Fibroblast of the aortic adventitia (primary cell): ENCODE measurements at places on chromosomes 2 and 18. TPM values are rescaled to one million over a fixed set of nuclear protein-coding genes. Genes with fewer than 3 reads are reported as not detected.

IL37 gene
- total RNA-seq, result not detected in 2 replicates

COLEC11 gene
- 0.09 and 0.65 TPM in 2 replicates for total RNA-seq

LOXHD1 gene
- not detected in 2 replicates for total RNA-seq

CLHC1 gene
- total RNA-seq, result 14.3 and 36.5 TPM in 2 replicates

TMEM178A gene
- 0.36 TPM in 1 of 2 replicates, not detected in the other for total RNA-seq

EPB41L3 gene
- 28.0 and 37.3 TPM in 2 replicates for total RNA-seq

USP14 gene
- 19.3 and 28.1 TPM in 2 replicates for total RNA-seq

DNA sequence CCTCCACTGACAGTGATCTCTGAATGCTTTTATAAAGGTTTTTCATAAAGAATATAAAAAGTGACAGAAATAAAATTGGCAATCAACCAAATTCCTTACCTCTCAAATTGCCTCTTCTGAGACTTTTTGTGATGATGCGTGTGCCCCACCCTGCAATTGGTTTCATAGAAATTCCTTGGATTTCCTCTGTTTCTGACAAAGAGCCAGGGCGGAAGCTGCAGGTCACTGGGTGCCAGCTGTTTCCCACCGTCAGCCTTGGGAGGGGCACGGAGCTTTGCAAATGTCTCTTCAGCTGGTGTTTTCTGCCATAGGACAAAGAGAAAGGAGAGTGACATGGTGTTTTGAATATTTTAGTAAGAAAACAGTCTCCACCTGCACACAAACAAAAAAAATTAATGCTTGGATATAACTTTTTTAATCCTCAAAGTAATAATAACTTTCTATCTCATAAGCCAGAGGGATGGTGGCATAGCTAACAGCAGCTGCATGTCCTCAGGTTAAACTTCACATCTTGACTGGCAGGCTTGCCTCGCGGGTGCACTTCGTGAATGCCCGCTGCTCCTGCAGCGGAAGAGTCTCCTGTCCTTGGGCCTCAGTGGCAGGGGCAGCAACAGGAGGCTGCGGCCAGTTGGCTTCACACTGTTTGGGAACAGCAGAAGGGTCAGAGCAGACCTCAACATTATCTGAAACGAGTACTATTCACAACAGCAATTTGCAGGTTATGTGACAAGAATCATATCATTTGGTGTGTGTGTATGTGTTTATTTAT is 24.7 kb downstream of the AGAP1 start:
- DNase-seq, result peak; percentile 12

- DNase-seq, result no peak
Observed at GRCh38 chr2:174608866-174609214, 11.2 kb upstream of the WIPF1 start.

DNA sequence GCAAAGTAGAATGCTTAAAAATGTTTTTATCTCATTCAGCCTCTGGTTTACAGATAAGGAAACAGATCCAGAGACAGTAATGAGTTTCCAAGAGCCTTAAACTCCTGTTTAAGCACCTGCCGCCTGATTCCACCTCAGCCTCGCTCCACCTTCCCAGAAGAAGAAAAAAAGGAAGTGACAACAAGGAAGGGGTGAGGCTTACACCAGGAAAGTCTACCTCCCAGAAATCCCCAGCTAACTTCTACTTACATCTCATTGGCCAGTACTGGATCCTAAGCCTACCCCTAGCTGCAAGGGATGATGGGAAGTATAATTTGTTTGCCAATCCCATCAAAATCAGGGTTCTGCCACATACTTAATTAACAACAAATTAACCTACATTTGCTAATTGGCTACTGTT is 15.3 kb upstream of the ARID5A start:
- DNase-seq, result no peak

DNA sequence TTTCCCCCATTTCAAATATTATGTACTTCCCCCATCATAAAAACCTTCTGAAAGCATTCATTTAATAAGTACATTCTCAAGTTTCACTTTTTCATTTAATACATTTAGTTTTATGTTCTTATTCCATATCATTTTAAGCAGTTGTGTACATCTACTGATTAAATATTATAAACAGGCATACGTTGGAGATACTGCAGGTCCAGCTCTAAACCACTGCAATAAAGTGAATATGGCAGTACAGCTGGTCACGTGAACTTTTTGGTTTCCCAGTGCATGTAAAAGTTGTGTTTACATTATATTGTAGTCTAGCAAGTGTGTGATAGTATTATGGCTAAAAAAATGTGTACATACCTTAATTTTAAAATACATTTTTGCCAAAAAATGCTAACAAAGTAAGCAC is 48.7 kb downstream of the TET3 start:
- DNase-seq, result no peak

- no peak for DNase-seq
Observed at GRCh38 chr18:76772665-76773064, 49.7 kb upstream of the ZNF236 start.

GRCh38 chr2:207252979-207253645 is 87.4 kb upstream of the KLF7 start:
- no peak for DNase-seq

GRCh38 chr18:1914489-1914888 is 656.8 kb downstream of the METTL4 start:
- peak; percentile 18 for DNase-seq

DNA sequence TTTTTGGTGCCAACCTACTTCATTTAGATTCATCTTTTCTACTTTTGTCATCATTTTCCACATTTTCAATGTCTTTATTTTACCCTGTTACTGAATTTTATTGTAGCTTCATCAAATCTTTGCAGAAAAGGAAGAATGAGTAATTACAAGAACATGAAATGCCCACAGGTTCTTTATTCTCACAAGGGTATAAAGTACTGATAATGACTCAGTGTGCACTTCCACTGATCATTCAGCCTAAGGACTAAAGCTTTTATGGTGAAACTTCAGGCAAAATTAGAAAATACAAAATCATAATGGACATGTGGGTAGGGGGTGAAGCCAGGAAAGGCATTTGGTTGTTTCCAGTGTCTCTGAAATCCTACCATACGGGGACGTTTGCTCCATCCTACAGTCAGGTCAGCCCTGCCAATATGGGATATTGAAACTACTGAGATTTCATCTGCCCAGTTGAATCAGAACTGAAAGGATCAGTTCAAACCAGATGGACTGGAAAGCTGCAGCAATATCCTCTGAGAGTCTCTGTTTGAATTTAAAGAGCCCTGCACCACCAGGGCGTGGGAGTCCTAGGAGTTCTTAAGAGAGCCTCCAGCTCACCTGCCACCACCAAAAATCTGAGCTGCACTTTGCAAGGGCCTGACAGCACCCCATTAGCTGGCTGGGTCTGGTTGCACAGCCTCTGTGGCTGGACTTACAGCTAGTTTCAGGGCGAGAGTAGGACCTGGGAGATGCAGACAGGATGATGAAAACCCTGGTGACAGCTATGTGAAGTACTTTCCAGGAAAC is 390.4 kb downstream of the CMPK2 start:
- no peak for DNase-seq

GRCh38 chr2:30105556-30105955 is 41.3 kb upstream of the YPEL5 start:
- DNase-seq, result no peak

- DNase-seq, result no peak
Observed at GRCh38 chr18:40911041-40911440, 1044.0 kb upstream of the PIK3C3 start.

GRCh38 chr2:223976635-223977226 is 19.5 kb downstream of the MRPL44 start:
- peak; percentile 84 for DNase-seq

DNA sequence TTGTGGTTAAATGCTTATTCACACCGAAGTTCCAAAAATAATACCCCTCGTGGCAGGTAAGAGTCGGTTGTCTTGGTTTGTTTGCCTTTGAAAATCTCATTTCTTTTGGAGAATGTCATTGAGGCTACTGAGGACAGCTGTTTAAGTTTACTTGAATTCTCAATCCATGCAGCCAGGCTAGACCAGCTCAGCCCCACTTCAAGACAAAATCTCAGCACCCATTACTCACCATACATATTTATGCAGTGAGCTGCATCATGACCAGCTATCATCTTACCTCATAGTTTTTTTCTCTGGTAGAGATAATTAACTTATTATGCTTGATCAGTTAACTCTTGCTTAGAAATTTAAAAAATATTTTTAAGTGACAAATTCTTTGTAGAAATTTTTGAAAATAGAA is 115.9 kb downstream of the HAUS1 start:
- DNase-seq, result peak; percentile 49

DNA sequence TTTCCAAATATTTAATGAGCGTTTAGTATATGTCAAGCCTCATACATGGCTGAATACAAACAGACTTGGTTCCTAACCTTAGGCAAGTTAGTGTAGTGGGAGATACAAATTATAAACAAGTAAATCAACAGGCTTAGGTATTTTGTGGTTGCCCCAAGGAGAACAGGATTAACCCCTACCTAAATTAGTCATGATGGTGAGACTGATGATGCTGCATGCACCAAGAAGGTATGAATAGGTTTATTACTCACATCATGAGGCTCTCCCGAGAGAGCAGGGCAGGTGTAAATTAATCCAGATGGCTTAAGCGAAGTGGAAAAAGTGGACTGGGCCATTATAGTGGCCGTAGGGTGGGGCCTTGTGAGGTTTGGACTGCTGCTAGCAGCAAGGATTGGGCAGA is 118.1 kb upstream of the GCFC2 start:
- no peak for DNase-seq

DNA sequence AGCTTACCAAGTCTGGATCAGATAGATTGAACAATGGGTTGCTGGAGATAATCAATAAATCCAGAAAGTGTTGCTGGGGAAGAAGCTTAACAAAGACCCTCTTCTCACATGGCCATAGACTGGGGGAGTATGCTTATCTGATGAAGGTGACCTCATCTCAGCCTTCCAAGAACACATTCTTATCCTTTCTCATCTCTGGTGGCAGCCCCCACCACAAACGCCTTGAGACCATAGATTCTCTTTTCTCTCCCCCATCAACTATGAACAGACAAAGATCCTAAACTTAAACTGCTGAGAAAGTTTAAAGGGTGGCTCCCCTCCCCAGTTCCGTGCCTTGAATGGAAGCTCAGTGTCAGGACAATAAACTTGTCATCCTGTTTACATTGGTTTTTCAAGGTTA is 428.7 kb upstream of the TRIB2 start:
- no peak for DNase-seq

- DNase-seq, result peak; percentile 50
Observed at GRCh38 chr2:84970868-84971509, at the start of gene KCMF1. TSS of gene KCMF1 (plus strand) at chr2:84971161. CDS start at chr2:84971452, 291 bp downstream.

GRCh38 chr2:49973917-49974368 is 819.6 kb upstream of the FSHR start:
- no peak for DNase-seq

- DNase-seq, result no peak
Observed at GRCh38 chr2:221569425-221569845, 2.7 kb downstream of the EPHA4 start.

GRCh38 chr2:237616734-237617586 is 10.4 kb upstream of the LRRFIP1 start:
- peak; percentile 91 for DNase-seq

DNA sequence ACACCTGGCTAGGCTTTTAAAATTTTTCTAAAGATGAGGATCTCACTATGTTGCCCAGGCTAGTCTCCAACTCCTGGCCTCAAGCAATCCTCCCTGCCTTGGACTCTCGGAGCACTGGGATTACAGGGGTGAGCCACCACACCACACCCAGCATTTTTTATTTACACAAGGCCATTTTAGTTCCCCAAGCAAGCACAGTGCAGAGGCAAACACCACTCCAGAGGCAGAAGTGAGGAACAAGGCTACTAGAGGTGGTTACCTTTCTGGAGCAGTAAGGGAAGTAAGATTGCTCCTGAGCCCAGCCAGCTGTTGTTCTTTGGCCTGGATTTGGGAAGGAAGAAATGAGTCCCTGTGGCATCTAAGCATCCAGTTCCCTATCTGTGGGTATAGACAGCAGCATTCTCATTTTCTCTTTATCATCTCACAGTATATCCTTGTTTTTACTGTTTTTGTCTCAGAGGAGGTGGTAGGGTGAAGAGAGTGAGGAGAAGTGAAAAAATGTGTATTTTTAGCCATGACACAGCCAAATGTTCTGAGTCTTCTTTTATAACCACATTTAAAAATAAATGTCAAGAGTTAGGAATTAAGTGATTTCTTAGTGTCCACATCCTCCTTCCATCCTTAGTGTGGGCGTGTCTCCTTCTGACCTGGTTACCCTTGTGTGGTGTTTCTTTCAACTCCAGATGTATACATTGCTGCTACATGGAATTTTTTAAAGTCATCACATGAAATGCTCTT is 10.5 kb upstream of the TTC39C start:
- DNase-seq, result no peak

DNA sequence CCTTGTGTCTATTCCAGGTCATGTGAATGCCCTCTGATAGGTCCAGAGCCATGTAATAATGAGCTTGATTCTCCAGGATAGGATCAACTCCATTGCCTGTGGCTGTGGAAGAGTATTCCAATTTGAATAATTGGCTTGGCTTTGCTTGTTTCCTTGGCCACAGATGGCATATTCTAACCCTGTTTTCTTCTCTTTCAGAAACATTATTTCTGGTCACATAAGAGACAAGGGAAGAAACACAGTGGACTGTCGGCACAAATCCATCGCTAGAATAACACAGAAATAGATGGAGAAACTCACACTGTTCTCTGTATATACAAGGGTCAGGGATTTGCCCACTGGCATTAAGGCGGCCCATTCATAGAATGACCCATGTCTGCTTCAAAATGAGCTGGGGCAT is 278.4 kb upstream of the CCDC68 start:
- DNase-seq, result no peak

DNA sequence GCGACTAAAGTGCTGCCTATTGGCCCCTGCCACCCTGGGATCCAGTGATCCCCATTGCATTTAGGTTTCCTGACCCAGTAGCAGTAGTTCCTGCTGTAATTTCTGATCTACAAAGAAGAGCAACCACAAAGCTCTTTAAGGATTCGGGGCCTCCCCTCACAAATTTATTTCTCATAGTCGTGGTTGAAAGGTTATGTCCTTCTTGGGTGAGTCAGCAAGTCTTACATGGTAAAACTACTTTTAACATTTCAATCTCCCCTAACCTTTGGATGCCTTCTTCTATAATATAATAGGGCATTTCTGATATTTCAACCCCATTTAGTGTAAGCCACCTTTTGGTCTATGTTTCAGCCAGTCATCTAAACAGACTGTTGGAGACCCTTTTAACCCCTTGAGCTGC is 14.9 kb downstream of the PIKFYVE start:
- peak; percentile 22 for DNase-seq

GRCh38 chr2:10234409-10235094 is 68.2 kb upstream of the HPCAL1 start:
- peak; percentile 3 for DNase-seq

DNA sequence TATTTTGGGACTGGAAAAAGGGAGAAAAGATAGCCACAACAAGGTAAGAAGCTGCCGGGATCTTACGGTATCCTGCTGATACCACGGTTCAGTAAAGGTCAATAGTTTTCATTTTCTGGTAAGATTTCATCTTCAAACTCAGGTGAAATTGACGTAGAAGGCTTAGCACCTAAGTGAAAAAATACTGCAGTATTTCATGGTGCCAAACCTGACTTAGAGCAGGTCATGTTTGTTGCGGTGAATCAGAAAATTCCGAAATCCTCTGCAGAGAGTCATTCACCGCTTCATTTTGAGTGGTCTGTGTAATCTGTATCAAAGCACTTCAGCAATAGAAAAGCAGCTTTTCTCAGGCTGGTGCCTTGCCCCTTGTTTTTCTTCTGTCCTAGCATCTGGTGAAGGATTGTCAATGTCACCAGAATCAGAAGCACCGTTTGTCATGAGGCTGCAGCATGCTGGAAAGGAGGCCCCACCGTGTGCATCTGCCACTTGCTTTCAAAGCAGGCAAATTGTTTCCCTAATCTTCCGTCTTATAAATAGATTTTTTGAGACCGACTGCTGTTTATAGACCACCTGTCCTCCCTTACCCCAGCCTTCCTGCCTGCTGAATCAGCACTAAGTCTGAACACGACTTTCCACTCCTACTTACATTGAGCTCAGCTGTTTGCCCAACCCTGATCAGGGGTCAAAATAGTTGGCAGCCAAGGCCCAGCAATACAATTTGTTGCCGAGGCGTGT is 156.3 kb downstream of the EML6 start:
- DNase-seq, result no peak
